H54 (cell line): ENCODE measurements at places on chromosomes 1 and 21.

DNA sequence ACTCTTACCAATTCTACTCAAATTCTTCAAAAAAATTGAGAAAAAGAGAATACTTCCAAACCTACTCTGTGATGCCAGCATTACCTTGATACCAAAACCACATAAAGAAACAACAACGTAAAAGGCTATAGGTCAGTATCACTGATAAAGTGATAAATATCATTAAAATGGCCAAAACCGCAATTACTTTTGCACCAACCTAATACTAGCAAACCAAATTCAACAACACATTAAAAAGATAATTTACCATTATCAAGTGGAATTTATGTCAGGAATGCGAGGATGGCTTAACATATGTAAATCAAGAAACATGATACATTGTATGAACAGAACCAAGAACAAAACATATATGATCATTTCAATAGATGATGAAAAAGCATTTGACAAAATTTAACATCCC lies 7.0 kb downstream of the SPAG17 start:
- DNase-seq = no peak

GRCh38 chr1:183148599-183148998 lies 37.5 kb upstream of the LAMC2 start:
- no peak for DNase-seq

GRCh38 chr1:84887261-84887934 lies 5.6 kb downstream of the LPAR3 start:
- no peak for DNase-seq

- no peak for DNase-seq
These were observed 4.5 kb downstream of the CDKN2C start for GRCh38 chr1:50974618-50974935.

DNA sequence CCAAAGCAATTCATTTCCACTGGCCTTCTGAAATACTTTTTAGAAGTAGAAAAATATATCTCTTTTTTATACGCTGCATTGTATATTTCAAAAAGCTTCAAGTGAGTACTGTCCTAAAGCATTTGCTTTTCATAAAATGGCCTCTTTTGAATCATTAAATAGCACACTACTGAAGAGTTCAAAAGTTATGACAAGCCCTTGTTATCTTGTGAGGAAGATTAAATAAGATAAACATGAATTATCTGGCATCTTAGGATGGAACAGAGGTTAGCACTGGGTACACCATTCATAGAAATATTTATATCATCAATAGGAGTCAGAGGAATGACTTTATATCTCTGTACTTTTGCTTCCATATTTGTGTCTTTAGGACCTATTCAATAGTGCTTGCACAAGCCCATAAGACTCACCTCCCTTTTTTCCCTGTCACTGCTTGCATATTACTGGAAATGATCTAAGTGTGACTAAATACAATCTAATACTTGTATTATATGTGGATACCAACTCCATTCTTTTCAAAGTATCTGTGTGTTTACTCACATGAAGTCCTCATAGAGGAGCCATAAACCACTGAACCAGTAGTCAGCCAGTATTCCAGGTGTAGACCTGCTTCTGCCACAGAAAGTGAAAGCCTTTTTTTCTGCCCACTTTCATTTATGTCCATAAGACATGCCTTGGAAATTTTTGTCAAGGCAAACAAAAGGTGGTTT lies 274.2 kb upstream of the C1orf105 start:
- DNase-seq = no peak

GRCh38 chr1:19447550-19447949 lies 37.8 kb downstream of the CAPZB start:
- no peak for DNase-seq

DNA sequence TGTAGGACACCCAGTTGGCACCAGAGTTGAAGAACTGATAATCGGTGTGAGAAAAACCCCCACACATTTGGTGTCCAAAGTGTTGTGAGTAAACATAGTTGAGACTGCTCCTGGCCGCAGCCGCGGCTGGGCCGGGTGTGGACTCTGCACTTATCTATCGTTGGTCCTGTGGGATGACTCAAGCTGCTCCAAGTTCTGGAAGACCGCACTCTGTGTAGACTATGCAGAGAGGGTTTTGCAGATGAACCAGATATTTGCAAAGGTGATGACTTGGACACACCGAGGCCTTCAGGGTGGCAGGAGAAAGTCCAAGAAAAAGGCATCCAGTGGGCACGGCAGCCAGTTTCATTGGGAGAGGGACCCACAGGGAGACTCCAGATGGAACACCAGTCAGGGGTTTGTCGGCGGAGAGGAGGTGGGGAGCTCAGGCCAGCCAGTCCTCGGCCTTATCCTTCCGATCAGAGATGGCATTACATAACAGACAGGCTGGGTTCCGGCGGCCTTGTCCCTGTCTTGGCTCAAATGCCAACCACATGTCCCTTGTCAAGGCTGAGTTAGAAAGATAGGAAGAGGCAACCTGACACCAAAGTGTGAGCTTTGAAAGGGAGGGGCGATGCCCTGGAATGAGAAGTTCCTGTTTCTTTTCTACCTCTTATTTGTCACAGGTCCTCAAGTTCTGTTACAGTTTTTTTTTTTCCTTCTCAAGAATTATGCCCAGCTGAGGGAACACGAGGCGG lies 21.1 kb downstream of the C2CD2 start:
- peak; percentile 62 for DNase-seq

- no peak for DNase-seq
These were observed 56.8 kb downstream of the GLIS1 start for GRCh38 chr1:53681977-53682685.

DNA sequence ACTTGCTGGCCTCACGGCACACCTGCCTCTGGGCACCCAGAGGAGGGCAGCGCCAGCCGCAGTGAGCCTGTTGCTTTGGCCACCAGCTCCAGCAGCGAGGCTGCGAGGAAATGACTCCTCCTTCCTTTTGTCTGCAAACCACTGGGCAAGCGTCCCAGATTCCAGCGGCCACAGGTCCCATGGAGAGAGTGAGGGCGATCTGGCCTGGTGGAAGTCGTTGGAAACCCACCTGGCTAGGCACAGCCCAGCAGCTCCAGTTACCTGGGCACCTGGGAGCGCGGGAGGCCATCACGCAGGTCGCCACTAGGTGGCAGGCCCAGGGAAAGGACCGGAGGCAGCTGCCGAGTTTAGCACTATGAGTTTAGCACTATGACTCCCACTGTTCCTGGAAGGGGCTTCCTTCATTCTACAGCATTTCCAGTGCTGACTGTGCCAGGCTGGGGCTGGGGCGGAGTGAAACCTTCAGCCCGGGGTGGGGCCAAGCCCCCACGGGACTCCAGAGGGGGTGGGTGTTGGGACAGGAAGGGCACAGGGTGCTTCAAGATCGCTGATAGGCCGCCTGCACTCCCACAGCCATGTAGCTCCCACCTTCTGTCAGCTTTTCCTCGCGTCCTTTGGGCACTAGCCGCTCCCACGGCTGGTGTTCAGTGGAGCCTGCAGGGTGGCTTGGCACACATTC lies 1.1 kb upstream of the ESPN start:
- DNase-seq = peak; percentile 90

GRCh38 chr1:50603274-50604271 lies 180.3 kb upstream of the DMRTA2 start:
- DNase-seq = peak; percentile 20

GRCh38 chr1:23995431-23995837 lies 15.3 kb upstream of the SRSF10 start:
- no peak for DNase-seq

DNA sequence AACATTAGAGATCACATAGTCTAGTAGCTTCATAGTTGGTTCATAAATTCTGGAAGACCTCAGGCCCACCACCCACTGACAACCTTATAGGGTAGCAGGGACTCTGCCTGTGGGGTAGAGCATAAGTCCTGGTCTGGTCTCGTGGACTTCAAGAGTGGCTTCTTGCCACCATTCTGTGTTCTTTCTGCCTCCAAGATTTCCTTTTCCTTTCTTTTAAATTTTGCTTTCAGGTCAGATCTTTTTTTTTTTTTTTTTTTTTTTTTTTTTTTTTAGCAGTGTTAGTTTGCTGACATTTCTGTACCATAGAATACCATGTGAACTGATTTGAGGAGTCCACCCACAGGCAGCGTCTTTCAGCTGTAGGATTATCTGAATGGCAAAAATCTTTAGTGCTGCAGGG lies 28.5 kb downstream of the MTR start:
- no peak for DNase-seq

DNA sequence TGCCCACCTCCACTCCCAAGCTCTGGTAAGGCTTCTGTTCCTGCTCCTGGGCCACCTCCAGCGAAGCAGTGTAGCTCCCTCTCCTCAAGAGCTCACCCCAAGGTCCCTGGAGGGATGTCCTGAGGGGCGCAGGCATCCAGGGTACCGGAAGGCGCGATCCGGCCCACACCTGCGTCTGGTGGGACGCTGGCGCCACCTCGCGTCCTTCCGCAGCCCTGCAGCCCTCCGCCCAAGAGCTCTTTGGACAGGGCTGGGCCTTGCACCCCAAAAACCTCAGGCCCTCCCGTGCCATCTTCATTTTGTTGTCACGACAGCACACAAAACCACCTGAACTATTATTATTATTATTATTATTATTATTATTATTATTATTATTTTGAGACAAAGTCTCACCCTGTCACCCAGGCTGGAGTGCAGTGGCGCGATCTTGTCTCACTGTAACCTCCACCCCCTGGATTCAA lies 49.2 kb upstream of the PAX7 start:
- DNase-seq = peak; percentile 60

GRCh38 chr1:172184506-172185191 lies 235.8 kb upstream of the C1orf105 start:
- no peak for DNase-seq

- no peak for DNase-seq
These were observed 25.3 kb upstream of the TMCO1 start for GRCh38 chr1:165793951-165794350.

- no peak for DNase-seq
These were observed 40.2 kb downstream of the RGS2 start for GRCh38 chr1:192849011-192849410.

GRCh38 chr1:117575586-117576225 lies 30.1 kb upstream of the TENT5C start:
- no peak for DNase-seq

DNA sequence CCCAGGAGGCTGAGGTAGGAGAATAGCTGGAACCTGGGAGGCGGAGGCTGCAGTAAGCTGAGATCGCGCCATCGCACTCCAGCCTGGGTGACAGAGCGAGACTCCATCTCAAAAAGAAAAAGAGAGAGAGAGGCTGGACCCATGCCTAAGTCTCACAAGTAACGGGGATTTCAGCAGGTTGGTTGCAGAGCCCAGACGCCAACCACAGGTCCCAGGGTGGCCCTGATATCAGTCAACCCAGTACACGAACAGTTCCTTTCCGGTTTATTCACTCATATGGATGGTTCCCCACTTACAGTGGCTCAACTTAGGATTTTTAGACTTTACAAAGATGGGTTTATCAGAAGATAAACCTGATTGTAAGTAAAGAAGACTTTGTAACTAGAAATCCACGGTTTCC lies 40.9 kb downstream of the CLSTN1 start:
- DNase-seq = no peak

DNA sequence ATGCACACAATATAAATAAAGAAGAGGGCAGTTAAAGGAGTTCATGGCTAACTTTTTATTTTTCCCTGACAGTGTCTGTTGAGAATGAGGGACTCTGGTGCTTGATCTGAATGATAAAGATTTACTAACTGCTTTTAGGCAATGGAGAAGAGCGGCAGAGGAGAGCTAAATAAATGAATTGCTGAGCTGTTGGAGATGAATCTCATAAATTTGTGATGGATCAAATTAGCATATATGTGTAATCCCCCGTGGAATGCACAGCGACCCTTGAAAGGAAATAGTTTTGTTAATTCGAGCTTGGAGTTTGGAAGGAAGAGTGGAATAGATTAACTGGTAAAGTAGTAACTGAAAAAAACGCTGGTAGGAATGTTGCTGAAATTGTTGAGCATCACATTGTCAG lies 40.2 kb downstream of the HMCN1 start:
- no peak for DNase-seq

- no peak for DNase-seq
These were observed 217.9 kb downstream of the RHOU start for GRCh38 chr1:228953207-228953606.

- DNase-seq = no peak
These were observed 29.0 kb downstream of the THAP3 start for GRCh38 chr1:6653436-6654290.
